ENCODE measurements at places on chromosomes 2 and 18.

DNA sequence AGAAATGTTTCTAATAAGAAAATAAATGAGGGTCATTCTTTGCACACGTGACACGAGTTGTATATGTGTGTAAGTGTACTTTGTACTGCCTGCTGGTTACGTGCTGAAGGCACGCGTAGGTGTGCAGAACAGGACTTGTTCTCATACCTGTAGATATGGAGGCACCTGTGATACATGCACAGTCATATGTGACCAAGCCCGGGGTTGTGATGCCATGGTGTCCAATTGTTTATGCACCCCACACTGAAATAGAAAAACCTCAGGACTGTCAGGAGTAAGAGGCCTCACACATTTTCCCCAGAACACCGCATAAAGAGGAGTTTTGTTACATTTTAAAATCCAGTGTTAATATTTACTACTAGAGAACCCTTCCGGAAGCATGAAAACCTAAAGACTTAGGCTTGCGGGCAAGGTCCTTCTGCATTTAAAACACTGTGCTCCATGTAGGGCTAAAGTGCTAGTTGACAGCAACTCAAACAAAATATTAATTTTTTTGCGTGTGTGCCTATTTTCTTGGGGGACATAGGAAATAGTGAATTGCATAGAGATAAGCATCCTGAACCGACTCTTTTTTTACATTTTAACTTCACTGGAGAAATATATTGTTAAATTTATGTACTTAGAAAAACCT, 9.3 kb downstream of the TSHZ1 start:
- DNase-seq = no peak

- DNase-seq = peak; percentile 43
Measured at GRCh38 chr2:229901819-229902218, 20.0 kb downstream of the TRIP12 start.

GRCh38 chr2:163553601-163554000, 182.2 kb downstream of the FIGN start:
- peak; percentile 47 for DNase-seq

DNA sequence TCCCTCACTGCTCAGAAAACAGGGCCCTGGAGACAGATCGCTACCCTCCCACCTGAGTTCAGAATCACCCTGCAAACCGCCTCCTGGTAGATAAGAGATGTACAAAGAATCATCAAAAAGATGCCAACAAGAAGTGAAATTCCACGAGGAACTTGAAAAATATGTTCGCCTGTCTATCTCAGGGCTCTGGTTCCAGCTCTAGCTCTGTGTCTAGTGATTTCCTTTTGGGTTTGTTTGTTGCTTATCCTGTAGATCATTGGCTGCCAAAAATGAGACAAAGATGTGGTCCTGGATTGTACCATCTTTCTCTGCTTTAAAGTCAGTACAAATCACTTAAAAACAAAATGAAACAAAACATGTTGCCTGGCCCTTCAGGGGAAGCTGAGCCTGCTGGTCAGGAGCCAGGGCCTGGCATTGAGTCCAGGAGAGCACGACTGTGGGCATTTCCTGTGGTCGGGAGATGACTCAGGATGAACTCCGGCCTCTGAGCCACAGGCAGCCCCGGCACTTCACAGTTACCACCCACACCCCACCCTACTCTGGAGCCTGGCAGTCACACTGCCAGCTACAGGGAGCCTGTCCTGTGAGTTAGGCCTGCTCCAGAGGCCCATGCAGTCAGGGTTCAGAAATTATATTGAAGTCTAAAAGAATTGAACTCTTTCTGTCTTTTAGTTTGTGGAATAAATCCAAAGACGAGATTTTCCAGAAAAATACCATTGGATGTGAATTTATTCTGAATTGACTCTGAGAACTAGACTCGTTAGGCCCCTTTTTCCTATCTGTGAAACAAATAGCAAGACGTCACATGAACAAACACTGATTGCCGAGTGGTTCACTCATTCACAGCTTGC, 8.0 kb upstream of the ITGB6 start:
- DNase-seq = peak; percentile 82

- no peak for DNase-seq
Measured at GRCh38 chr2:227602358-227602757, 3.7 kb downstream of the SCYGR2 start.

DNA sequence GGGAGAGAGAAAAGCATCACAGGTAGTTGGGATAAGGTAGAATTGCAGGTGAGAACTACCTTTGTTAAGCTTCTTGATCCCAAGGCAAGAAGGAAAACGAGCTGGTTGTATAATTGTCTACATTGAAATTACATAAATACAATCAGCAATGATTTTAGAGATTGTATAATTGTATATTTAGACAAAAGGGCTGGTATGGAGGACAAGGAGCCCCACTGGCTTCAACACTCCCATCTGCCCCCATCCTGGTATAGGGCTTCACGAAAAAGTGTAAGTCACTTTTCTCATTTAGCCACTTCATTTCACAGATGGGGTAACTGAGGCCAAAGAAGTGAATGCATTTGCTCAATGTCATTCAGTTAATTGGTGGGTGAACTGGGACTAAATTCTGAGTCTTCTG, 103.3 kb downstream of the MYCN start:
- no peak for DNase-seq

DNA sequence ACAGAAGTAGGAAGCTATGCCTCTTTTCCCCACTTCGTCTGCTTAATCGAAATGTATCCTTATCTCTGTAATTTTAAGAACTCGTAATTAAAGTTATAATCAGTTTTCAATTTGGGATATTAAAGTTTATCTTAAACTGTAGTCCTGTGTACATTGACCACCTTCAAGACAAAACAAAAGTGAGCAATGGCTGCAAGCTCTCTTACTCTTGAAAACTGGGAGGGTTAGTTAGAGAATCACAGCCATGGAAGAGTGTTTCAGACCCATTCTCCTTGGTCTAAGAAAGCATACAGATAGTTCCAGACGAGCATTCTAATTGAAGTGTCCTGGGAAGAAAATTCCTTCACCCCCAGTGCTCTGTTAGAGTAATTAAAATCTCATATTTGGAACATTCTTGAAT, 2.0 kb downstream of the KCMF1 start:
- no peak for DNase-seq

DNA sequence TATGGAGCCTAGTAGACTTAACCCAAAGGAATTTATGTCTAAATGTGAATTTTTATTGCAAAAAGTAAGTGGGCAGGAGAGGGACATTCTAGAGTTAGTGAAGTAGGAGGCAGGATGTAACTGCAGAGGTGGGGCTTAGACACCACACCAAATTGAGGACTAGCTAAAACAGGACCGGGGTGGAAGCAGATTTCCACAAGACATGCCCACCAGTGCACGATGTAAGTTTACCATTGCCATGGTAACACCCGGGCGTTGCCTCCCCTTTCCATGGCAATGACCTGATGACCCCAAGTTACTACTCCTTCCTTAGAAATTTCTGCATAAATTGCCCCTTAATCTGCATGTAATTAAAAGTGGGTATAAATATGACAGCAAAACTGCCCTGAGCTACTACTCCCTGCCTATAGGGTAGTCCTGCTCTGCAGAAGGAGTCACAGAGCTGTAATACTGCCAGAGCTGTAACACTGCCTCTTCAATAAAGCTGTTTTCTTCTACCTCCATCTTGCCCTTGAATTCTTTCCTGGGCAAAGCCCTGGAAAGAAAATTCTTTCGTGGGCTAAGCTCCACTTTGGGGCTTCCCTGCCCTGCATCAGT, 509.7 kb downstream of the ERBB4 start:
- no peak for DNase-seq

DNA sequence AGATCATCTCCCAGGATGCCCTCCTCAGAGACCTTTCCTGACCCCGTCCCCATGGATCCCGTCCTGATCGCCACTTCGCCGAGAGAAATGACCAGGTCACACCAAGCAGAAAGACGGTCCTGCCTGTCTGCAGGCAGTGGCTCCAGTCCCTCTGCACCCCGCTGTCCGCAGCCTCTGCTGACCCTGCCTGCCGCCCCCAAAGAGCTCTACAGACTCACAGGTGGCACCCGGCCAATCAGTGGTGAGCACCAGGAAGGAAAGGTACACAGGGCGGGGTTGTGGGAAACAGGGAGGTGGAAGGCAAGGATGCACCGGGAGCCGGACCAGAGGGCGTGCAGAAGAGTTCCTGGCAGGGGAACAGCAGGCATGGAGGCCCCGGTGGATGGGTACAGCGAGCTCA, 94.8 kb downstream of the NDUFA10 start:
- no peak for DNase-seq

DNA sequence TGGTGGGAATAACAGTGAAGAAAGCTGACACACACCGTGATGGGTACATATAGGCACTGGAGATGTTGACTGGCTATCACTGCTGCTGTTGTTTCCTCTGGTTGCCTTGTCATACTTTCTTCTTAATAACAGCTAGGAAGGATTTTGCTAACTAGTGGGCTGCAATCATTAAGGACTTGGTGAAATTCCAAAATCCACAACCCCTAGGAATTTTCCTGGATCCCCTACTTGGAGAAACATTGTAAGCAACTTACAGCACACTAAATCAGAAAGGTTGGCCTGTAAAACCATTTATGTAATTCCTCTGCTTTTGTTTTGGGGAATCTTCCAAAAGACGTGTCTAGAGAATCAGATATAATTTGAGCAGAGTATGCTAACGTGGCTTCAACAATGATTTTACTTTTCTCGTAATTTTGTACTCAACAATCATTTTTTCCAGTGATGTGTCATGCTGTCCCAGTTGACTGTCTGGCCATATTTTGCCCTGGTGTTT, 8.0 kb upstream of the COL3A1 start:
- DNase-seq = no peak

DNA sequence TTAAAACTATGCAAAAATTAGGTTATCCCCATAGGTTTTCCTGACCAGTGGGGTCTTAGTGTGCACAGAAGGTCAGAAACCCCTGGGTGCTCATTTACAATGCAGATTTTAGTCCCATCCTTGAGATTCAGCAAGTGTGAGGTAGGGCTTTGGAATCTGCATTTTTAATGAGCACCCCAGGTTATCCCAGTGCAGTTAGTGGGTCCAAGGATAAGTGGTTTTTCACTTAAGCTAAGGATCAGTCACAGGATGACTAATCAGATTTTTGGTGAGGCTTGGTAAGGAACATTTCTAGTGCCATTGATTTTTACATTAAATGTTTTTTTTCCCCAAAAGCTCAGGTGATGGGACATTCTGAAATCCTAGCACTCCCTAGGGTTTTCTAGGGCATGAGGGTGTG, 50.7 kb upstream of the MGAT5 start:
- no peak for DNase-seq

DNA sequence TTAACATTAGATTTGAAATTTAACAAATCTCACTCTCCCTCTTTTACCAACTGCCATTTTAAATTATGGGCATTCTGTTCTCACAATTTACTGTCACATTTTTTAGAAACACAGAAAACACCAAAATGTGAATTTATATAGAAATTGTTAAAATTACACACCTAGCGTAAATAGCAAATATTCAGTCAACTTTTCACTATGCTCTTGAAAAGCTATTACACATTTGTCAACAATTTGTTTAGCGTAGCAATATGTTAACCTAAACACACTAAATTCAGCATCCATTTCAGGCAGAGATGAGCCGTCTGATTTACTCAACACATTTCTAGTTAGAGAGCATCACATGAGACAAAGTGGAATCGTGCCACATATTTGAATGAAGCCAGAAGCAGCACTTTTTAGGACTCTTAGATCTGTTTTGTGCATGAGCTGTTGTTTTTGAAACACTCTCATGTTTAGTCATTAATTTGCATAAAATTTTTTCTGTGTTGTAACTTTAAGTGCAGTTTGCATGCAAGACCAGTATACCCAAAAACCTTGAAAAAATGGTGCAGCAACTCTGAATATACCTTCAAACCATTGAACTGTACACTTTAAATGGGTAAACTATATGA, 8.2 kb downstream of the TTC32 start:
- peak; percentile 26 for DNase-seq

GRCh38 chr2:142100970-142101369, 29.8 kb downstream of the LRP1B start:
- DNase-seq = no peak

DNA sequence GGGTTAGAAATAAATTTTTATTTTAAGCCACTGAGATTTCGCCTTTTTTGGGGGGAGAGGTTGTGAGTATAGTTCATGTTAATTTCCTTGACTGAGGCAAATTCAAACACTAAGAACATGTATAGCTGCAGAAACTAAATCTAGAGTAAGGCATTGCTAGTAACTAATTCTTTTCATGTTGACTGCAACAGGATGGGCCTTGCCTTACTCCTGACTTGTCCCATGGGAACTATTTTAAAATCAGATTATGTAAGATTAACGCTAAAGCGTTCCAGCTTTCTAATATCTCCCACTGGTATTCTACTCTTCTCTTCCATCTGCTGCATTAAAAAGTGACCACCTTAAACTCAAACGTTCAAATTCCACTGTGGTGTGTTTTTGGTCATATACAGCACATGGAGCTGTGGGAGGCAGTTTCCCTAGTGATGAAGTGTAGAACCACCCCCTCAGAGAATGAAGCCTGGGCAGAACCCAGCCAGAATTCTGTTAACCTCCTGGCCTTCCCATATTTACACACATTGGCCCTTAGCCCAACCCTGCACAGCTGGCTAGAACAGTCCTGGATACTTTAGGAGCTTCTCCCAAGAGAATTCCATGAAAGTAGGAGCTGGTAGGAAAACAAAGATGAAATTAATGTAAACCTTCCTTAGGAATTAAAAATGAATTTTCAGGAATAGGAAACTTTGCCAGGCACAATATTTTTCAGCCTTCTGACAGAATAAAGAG, 687.8 kb downstream of the SLC4A3 start:
- DNase-seq = no peak

DNA sequence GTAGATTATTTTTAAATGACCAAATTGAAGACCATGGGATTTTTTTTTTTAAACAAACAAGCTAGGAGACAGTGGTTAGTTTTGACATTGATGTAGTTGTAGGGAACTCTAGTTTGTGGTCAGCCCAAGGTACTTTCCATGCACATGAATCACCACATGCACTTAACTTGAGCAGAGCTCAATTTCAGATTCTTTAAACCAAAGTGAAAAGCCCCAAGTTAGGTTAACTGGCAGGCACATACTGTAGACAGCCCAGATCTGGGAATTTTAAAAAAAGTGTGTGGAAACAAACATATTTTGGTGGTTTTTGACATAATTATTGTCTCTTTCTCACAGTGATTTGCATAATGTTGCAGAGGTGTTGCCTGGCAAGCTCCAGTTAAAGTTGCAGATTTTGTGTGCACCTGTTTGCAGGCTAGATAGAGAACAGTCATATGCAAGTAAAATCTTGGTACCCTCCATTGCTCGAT, 88.4 kb downstream of the BCL2L11 start:
- DNase-seq = no peak

- DNase-seq = no peak
Measured at GRCh38 chr18:24603151-24603550, 142.7 kb downstream of the HRH4 start.

DNA sequence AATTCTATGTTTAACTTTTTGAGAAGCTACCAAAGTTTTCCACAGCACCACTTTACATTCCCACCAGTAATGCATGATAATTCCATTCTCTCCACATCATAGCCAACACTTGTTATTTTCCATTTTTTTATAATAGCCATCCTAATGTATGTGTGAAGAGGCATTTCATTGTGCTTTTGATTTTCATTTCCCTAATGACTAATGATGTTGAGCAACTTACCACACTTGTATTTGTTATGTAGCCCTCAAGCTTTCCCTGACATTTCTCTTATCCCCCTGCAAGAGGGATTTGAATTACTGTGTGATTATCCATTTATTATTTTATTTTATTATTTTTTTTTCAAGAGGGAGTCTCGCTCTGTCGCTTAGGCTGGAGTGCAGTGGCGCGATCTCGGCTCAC, 23.6 kb upstream of the SOS1 start:
- no peak for DNase-seq

GRCh38 chr2:100275200-100275589, 47.1 kb downstream of the LONRF2 start:
- DNase-seq = no peak

- peak; percentile 17 for DNase-seq
Measured at GRCh38 chr18:2240311-2240705, 331.0 kb downstream of the METTL4 start.

Data from fibroblast of the conjunctiva (primary cell).